D341Med (cell line): ENCODE measurements at places on chromosomes 11 and 22.

- no peak for DNase-seq
Measured at GRCh38 chr22:36022697-36023096, 5.9 kb downstream of the RBFOX2 start.

DNA sequence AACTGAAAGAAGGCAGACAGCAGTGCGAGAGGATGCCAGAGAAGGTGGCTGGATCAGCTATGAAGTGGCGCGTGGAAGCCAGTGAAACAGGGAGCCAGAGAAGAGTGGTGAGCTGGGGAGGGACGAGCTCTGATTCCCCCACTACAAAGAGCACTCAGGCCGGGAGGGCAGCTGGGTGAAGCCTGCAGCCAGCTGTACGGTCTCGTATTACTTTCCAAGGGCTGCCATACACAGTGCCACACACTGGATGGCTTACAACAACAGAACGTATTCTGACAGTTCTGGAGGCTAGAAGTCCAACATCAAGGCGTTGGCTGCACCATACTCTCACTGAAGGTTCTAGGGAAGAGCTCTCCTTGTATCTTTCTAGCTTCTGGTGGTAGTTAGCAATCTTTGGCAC is 47.1 kb upstream of the WNT11 start:
- DNase-seq: no peak

- DNase-seq: no peak
Measured at GRCh38 chr11:131392528-131393255, 22.3 kb downstream of the NTM start.

GRCh38 chr22:40975366-40975765 is 24.2 kb downstream of the RBX1 start:
- no peak for DNase-seq

DNA sequence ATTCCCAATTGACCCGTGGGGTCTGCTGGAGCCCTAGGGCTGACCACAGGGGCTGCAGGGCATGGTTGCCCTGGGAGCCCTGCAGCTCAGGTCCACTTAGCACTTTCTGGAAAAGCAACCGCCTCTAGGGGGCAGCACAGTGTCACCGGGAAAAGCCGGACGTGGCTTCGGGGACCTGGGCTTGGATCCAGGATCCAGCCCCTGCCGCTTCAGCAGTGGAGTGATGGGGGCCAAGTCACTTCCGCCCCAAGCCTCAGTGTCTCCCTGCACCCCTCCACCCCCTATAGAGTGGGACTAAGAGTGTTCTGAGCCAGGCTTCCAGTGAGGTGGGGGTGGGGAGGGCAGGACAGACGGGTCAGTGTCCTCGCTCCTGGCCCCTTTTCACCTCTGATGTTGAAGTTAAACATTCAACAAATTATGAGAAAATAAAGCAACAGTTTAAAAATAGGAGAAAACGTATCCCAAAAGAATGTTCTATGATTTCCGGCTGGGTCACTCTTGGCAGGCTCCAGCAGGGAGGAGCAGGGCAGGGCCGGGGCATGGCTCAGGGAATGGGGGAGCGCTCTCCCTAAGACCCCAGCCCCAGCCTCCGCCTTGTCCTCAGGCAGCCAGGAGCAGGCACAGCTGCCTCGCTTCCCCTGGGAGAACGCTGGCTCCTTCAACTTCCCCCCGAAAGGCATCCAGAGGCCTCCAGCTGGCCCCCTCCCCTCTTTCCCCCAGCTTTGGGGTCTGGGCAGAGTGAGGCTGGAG is 96.5 kb upstream of the FGF3 start:
- peak; percentile 77 for DNase-seq

GRCh38 chr11:117605331-117605730 is 191.7 kb downstream of the DSCAML1 start:
- no peak for DNase-seq

- no peak for DNase-seq
Measured at GRCh38 chr11:103699656-103700055, 336.8 kb upstream of the DDI1 start.

DNA sequence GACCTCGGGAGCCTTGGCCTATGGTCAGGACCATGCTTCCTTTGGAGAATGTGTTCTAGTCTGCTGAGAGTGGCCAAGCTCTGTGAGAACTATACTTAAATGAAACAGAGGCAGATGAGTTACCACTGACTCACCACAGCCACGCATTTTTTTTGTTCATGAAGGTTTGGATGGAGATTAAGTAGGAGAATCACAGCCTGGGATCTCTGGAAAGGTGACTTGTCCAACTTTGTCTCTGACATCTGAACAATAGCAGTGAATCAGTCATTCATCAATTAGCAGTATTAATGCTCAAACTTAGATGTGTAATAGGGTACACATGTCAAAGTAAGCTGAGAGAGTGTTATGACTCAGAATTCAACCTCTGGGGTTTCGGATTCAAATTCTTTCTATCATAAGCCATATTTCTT is 100.7 kb upstream of the ANO3 start:
- no peak for DNase-seq

GRCh38 chr11:102798012-102798746 is at the start of gene MMP1:
Gene MMP1, minus strand, starts transcription at chr11:102798160. Its CDS starts 68 bp downstream, at chr11:102798092.
- no peak for DNase-seq

- DNase-seq: no peak
Measured at GRCh38 chr11:47187723-47188122, 1.5 kb upstream of the PACSIN3 start.

DNA sequence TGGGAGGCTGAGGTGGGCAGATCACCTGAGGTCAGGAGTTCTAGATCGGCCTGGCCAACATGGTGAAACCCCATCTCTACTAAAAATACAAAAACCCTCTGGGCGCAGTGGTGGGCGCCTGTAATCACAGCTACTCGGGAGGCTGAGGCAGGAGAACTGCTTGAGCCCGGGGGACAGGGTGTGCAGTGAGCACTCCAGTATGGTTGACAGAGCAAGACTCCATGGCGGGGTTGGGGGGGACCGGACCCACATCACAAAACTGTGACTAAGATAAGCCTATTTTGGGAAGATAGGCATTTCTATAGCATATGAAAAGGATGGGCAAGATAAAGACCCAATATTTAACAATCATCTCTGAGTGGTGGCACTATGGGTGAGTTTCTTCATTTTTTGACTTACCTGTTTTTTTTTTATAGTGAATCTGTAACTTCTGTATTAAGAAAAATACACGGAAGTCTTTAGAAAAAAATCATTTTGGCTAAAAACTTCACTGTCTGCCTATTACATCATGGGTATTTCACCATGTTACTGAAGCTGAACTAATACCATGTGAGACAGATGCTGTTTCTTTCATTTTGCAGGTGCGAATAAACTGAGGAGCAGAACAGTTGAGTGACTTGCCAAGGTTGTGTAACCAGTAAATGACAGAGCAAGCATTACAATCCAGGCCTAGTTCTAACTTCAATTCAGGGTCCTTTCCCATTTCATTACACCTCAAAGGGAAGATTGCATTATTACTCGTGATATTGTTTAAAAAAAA is 2.5 kb downstream of the CELF1 start:
- no peak for DNase-seq

DNA sequence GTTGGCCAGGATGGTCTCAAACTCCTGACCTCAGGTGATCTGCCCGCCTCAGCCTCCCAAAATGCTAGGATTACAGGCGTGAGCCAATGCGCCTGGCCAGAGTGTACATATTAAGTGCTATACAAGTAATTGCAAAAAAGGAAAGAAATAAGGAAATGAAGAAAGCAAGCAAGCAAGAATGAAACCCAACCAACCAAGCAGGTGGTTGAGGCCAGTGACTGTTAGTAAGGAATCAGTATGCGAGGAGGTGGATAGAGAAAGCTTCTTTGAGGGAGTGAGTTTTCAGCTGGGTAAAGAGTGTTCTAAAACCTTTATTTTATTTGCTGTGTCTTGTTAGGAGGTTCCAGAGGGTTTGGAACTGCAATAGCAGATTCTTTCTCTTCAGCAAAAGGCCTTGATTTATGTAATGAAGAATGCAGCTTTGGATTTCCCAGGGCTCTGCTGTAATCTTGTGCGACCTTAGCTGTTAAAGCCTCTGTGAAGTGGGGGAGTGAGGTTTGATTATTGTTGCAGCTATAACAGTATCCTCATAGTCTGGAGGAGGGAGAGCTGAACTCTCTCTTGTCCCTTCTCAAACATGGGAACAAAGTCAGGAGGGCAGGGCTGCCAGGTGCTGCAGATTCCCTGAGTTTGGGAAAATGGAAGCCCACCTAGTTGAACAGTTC is 5.7 kb downstream of the AMPD3 start:
- no peak for DNase-seq

GRCh38 chr22:39429916-39430575 is 26.8 kb upstream of the MGAT3 start:
- no peak for DNase-seq

DNA sequence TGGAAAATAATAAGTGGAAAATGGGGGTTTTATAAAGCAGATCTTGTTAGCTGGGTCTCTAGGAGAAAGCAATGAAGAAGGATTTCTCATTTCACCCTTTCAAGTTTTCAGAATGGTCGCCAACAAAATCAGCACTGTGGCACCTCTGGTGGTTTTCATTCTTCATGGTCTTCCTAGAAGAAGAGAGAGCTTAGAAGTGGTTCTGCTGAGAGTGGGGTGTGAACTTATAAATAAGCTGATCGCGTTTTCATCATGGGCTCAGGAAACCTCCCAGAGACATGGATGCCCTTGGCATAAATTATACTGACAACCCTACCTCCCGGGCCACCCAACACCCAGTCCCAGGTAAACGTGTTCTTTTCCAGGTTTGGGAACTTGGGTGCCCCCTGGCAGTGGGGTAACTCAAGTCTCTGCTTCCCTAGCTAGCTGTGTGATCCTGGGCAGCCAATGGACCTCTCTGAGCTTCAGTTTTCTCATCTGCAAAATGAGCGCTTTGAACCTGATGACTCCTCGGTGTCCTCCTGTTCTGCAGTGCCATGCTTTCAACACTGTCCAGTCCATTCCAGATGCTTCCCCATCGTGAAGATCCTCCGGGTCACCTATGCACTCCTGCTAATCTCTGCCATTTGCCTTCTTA is 72.6 kb upstream of the GRAMD1B start:
- no peak for DNase-seq

DNA sequence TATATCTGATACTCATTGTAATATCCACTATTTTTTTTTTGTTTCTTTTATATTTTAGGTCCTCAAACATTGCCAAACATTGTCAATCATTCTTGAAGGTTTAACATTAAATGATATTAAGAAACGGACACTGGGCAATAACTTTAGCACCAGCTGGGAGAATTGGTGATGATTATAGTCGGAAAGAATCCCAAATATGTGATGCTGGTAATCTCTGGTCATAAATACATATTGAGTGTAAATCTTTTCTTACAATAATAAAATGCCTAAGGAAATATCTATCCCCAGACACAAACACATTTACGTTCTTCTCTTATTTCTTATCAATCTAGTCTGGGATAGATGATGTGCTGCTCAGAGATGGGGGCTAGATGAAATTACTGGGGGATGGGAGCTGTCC is 25.2 kb downstream of the OR51E2 start:
- DNase-seq: no peak

GRCh38 chr22:19984851-19985811 is 31.5 kb downstream of the ARVCF start:
- no peak for DNase-seq

DNA sequence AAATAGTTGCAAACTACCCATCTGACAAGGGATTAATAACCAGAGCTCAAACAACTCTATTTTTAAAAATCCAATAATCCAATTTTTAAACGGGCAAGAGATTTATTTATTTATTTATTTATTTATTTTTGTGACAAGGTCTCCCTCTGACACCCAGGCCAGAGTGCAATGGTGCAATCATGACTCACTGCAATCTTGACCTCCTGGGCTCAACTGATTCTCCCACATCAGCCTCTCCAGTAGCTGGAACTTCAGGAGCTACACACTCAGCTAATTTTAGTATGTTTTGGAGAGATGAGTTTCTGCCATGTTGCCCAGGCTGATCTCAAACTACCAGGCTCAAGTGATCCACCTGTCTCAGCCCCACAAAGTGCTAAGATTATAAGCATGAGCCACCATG is 267.2 kb upstream of the BLID start:
- no peak for DNase-seq

GRCh38 chr11:28209906-28210305 is 101.7 kb downstream of the METTL15 start:
- no peak for DNase-seq
